ENCODE measurements at places on chromosomes 12 and 14.
A peak's percentile ranks its signal among the peaks of the same experiment; 100 is the strongest.

- DNase-seq: no peak
Measured at GRCh38 chr12:102349079-102349478, 131.3 kb downstream of the IGF1 start.

GRCh38 chr12:122942637-122943036 is 23.6 kb downstream of the ABCB9 start:
- DNase-seq: no peak

GRCh38 chr14:83559721-83560120 is 1970.2 kb upstream of the FLRT2 start:
- no peak for DNase-seq

GRCh38 chr14:103385929-103386712 is 906 bp downstream of the MARK3 start:
- DNase-seq: no peak

DNA sequence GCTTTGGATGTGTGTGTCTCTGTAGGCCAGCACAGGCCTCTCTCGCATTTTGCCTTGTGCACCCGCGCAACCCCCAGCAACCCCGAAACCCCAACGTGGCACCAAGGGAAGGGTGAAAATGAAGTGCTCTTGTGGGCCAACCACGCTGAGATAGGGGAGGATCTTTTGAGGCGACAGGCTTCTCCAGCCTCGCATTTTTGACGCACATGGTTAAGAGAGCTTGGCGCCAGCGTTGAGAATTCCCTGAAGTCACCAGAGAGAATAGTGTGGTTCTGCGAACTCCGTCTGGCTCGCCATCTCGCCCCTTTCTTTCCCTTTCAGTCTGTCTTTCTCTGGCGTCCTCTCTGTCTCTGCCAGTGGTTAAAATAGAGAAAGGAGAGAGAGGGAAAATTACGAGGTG is 1.9 kb upstream of the TBX3 start:
- DNase-seq: no peak

DNA sequence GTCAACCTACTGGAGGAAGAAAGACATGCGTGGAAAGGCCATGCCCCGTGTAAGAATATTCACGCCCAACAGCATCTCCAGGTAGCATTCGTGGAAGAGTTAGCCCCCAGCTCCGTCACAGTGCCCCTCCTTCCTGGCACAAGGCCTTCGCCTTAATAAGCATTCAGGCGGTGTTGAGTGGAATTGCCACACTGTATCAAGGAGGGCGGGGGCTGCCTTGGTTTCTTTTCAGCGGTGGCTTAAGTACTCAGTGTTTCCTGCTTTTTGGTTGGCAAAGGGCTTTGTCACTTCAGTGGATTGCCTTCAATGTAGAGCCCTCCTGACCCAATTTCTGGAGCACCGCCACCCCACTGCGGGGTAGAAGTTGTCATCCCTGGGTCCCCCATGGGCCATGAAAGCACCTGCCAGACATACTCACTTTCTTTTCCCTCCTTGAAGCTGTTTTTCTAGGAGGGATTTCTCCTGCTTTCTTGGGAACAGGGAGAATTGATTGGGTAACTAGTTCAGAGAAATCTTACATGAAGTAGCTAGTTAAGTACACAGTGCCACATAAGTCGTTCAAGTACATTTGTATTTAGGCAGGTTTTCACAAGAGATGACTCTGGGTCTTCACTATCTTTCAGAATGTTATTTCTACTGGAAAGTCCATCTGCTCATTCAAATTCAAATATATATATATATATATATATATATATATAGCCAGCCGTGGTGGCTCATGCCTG is 65.5 kb upstream of the STON2 start:
- DNase-seq: no peak

GRCh38 chr14:55721353-55721752 is 141.3 kb downstream of the KTN1 start:
- DNase-seq: peak; percentile 19

- no peak for DNase-seq
Measured at GRCh38 chr14:69972755-69973154, 93.5 kb downstream of the SMOC1 start.

GRCh38 chr14:89315493-89316470 is 101.3 kb downstream of the FOXN3 start:
- DNase-seq: no peak

DNA sequence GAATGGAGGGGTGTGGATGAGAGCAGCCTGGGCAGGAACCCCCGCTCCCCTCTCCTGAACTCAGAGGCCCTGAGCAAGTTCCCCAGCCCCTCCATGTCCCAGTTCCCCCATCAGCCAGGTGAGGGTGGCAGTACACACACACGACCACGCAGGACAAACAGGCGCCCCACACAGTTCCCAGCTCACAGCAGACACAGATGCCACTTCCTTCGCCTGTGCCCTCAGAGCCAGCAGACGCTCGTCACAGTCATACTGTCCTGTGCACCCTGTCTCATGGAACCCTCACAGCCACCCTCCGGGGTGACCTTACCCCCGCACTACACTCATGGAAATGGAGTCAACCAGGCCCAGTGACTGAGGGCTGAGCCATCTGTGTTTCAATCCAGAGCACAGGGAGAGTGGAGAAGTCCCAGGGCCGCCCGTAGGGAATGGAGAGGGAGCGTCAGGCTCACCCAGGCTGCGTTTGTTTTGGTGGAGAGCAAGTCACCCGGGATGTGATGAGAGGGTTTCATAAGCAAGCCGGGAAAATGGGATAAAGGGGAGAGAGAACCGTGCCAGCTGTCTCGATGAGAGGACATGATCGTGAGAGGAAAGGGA is 47.5 kb upstream of the DYNC1H1 start:
- DNase-seq: no peak

DNA sequence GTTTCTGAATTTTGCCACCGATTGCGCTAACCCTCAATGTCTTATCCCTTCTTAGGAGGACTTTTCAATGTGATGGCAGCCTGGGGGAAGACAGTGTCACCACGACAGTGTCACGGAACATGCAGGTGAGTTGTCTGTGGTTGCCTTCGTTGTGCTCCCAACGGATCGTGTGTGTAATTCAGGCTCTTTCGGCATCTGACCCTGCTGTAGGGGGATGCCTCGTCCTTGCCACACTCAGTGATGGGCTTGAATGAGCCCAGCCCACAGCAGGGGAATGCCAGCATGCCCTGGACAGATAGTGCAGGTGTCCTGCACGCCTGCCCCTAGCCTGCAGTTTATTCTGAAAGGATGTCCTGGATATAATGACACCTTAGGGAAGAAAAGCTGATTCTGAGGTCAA is 123.8 kb upstream of the RTL1 start:
- no peak for DNase-seq

DNA sequence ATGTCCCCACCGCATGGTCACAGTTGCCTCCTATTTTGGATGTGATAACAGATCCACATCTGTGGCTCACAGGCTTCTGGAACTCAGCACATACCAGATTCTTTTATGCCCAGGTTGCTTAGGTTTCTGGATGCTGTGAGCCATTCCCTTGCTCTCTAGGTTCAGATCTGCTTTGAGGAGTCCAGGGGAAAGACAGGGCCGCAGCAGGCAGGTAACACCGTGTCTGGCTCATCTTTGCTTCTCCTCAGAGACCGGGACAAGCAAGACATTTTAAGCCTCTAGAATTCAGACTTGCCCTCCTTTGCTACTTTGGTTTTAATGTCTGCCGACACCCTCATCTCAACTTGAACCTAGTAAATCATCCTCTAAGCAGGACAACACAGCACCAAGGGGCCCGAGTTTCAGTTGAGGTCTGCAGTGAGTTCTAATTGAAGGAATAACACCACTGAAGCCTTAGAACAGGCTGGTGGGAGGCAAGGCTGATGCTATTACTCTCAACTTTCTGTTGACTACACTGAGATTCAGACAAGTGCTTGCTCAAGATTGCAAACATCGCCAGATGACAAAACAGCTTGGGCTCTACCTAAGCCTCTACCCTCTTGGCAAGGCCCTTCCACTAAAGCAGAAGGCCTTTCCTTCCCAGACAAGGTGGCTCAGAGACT is 55.3 kb downstream of the MDM2 start:
- no peak for DNase-seq

DNA sequence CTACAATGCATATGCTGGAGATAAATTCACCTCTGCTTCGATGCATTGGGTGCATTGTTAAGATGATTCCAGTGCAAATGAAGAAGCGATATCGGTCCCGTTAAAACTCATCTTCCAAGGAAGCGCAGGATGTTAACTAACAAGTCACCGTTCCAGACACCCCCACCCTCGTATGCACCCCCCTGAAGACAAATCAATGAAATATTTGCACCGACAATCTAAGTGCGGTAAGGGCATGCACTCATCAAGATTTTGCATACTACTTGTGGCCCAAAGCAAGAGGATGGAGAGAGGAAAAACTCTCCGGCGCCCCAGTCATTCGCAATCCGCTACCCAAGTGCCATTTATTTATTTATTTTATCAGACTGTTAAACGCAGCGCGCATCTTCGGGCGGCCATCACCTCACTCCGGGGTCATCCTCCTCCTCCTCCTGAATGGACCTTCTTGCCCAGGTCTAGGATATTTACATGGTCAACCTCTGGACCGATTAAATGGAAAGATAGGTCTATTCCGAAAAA is 1.2 kb downstream of the NOVA1 start:
- no peak for DNase-seq

GRCh38 chr12:51065530-51065929 is 17.4 kb downstream of the LETMD1 start:
- DNase-seq: no peak

DNA sequence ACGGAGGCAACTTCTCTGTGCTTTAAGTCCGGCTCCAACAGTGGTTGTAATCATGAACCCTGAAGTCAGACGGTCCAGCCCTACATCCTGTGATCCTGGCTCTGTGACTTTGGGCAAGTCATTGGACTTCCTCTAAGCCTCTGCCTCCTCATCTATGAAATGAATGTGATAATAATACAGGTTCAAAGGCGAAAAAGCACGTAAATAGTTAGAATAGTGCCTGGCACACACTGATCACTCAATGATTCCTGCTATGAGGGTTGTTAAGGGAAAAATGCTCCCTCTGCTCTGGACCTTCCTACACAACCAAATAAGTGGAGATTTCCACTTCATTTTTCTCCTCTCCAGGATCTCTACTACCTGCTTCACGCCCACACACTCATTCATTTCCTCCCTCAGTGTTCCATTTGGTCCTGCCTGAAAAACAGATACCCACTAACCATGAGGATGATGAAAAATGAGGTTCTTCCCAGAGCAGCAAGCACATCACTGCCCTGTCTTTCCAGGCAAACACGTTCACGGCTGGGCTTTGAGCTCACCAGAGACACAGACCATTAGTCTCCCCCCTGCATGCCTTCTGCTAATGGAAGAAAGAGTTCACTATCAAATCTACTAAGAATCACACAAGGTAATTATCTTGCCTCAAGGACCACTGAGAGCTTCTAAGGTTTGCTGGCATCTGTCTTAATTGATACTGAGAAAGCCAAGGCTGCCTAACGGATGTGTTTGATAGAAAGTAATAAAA is 13.2 kb downstream of the NUAK1 start:
- DNase-seq: no peak

- DNase-seq: no peak
Measured at GRCh38 chr12:23556661-23557060, 392.8 kb downstream of the SOX5 start.

DNA sequence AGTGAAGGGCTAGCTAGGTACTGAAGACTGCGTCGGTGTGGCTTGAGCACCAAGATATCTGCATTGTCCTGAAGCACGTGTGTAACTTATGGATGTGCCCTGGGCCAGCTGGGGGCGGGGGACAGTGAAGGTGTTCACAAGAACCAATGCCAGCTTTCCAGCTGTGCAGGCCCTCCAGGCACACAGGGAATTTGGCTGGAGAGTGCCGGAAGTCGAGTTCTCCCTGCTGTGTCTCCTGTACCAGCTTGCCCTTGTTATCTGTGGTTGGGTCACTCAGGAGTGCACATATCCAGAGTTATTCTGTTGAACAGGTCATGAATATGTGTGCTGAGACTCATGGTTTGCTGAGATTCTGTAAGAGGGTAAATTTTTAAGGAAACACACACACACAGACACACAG is 75.9 kb upstream of the CRY1 start:
- DNase-seq: no peak

GRCh38 chr14:66619952-66620351 is 112.0 kb downstream of the GPHN start:
- no peak for DNase-seq

GRCh38 chr12:9351136-9351535 is 142.9 kb upstream of the PZP start:
- no peak for DNase-seq

DNA sequence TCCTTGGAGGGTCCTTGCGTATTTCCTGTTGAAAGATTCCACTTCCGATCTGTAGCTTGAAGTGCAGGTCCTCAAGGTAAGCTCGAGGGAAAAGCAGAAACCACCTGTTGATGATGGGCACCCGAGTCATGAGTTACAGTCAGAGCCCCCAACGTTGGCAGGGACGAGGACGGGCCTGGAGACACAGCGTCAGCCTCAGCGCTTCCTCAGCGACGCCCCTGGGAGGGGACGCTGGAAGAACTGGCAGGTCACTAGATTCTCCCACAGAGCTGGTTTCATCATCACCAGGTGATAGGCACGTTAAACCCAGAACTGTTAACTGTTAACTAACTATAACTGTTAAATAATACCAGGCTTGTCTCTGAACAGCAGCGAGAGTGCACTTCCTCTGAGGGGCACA is 101.8 kb downstream of the TNFAIP2 start:
- DNase-seq: no peak

- DNase-seq: no peak
Measured at GRCh38 chr12:113161415-113162016, 12.0 kb downstream of the CFAP73 start.

GRCh38 chr12:114751712-114752111 is 67.7 kb upstream of the TBX3 start:
- no peak for DNase-seq

DNA sequence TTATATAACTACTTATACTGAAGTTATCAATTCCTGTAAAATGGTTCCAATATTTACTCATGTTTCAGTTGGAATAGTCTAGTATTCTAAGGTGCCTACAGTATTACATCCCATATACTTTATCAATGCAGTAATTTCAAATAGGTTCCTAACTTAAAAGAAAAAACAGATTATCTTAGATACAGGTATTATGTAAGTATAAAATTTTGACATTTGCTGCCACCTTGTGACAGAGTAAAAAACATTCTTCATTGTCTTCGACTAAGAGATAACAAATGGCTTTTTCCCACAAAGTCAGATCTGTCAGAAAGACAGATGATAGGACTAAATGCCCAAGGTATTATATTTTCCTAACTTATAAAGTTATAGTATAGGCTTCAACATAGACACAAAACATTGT is 78.7 kb downstream of the TXNDC16 start:
- DNase-seq: peak; percentile 26

- no peak for DNase-seq
Measured at GRCh38 chr14:21097636-21098075, 799 bp downstream of the ZNF219 start.

GRCh38 chr12:131850856-131851559 is 22.8 kb downstream of the MMP17 start:
- peak; percentile 31 for DNase-seq

- no peak for DNase-seq
Measured at GRCh38 chr14:25626986-25627385, 577.0 kb upstream of the STXBP6 start.

GRCh38 chr12:54159589-54159988 is 29.2 kb downstream of the SMUG1 start:
- DNase-seq: no peak

- DNase-seq: no peak
Measured at GRCh38 chr12:61854902-61855301, 405.3 kb upstream of the USP15 start.

- DNase-seq: no peak
Measured at GRCh38 chr12:100266585-100266834, 369 bp downstream of the DEPDC4 start.

Data from kidney capillary endothelial cell (primary cell).